ENCODE measurements at places on chromosomes 13 and 19. TPM values are rescaled to one million over a fixed set of nuclear protein-coding genes. Genes with fewer than 3 reads are reported as not detected.

DNA sequence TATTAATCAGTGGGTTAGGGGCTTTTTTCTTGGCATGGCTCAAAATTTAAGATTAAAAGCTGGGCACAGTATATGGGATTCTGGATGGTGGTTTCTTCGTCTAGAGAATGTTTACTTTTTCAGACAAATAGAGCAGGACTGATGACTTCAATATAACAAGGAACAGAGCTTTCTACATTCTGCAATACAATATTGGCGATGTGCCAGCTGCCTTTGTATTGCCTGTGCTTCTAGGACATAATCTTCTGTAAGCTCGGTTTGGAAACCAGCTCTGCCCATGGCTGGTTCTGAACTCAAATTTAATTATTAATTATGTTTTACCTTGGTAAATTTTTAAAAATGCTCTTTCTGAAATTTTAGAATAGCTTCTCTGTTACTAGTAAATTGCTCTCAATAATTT, 139.1 kb upstream of the TRPC4 start:
- no peak for DNase-seq

Gene NRTN
- total RNA-seq: not detected

Gene ATP12A
- 0.12 TPM for total RNA-seq

Gene ANGPTL8
- not detected for total RNA-seq

Gene CCDC70
- not detected for total RNA-seq

Gene UQCRFS1
- 27.3 TPM for total RNA-seq

DNA sequence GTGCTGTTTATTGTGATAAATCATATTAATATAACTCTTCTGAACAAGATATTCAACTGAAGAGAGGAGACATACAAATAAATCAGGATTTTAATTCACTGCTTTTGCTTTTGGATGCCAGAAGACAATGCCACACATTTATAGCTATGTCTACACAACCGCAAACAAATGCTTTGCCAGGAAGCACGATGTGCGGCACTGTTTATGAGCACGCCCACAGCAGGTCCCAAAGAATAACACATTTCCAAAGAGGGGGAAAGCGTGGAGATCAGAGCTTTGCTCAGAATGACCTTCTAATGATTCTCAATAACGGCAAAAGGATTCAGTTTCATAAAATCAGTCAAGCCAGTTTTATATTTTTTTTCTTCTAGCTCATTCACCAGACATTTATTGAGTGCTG, 16.7 kb downstream of the FAM216B start:
- no peak for DNase-seq

- no peak for DNase-seq
Measured at GRCh38 chr13:90455823-90456222, 891.7 kb upstream of the MIR17HG start.

GRCh38 chr19:7333198-7334118, 15.3 kb upstream of the ARHGEF18 start:
- no peak for DNase-seq

Gene CNN1
- total RNA-seq: not detected

DNA sequence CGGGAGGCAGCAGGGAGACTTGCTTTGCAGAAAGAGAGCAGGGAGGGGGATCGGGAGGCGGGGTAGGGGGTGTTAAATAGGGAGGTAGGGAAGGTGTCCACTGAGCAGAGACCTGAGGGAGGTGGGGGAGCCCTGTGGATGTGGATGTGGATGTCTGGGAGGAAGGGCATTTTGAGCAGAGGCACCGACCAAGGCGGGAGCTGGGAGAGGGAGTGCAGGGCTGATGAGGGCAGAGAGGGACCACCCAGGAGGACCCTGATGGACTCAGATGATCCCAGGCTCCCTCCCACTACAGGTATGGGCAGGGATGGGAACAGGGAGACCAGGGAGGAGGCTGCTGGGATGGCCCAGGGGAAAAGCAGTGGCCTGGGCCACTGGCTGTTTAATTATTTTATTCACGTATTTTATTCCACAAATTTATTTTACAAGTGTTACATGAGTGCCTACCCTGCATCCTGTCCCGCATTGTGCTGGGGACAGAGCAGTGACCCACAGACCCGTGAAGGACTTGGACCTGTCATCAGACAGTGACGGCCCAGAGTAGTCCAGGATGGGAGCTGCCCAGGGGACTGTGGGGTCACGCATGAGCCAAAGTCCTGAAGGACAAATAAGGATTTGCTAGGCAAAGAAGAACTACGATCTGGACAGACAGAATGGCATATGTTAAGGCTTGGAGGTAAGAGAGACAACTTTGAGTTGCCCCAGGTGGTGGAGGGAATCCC, 5.3 kb downstream of the GRAMD1A start:
- no peak for DNase-seq
